DMS79 (cell line): ENCODE measurements at places on chromosomes 3 and 15.

DNA sequence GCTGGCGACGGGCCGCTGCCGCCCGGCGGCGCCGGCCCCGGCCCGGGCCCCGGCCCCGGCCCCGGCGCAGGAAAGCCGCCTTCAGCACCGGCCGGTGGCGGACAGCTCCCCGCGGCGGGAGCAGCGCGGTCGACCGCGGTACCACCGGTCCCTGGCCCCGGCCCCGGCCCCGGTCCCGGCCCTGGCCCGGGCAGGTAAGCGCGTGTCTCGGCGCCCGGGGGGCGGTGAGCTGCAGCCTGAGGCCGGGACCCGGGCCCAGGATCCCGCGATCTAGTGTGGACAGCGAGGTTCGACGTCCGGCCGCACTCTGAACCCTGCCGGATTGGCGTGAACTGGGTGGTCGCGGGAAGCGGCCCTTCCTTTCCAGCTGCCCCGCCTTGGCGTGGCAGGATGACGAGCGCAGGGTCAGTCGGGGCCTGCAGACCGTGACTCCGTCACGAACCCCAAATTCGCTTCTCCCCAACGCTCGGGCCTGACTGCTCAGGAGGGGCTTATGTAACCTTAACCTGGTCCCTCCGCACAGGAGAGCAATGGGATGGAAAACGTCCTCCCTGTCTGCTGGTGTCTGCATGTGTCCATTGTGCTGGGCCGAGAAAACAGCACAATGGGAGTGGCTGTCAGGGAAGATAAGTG, 472 bp downstream of the BSN start:
- no peak for DNase-seq

DNA sequence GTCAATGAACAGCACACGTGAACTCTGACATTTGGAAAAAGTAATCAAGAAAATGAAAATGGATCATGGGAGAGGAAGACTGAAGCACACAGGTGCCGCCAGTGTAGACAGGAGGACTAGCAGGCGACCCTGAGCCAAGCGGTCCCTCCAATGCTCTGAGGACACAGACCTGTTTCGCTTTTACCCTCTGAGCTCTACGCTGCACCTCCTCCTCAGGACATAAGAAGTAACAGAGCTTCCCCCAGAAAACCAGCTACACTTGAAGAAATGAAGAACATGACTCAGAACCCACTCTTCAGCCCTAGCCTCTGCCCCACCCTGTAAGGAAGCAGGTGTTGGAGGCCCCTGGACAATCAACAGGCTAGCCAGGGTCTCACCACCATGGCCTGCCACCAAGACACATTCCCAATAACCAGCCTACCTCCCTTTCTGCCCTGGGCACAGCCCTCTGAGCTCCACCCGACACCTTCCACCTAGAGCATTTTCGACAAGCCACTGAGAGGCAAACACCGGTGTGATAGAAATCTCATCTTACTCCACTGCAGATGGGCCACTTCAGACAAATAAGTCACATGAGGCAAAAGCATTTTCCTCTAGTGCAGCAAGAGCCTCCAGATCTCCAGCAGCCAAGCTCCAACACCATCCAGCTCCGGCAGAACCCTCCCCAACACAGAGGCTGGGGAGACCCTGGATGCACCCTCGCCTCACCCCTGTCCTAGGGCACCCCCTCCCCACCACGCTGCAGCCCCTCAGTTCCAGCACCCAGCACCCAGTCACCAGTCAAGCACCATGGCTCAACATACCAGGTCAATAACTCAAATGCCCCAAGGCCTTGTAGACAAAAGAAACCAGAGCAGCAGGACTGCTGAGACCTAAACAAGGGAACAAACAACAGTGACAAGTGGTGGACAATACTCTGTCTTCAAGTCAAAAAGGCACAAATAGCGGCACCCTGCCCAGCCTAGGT, 11.4 kb downstream of the FAM174B start:
- DNase-seq, result no peak

GRCh38 chr3:13433912-13434311, 13.8 kb upstream of the NUP210 start:
- no peak for DNase-seq

- no peak for DNase-seq
Observed at GRCh38 chr3:42094691-42095391, 3.7 kb downstream of the TRAK1 start.

DNA sequence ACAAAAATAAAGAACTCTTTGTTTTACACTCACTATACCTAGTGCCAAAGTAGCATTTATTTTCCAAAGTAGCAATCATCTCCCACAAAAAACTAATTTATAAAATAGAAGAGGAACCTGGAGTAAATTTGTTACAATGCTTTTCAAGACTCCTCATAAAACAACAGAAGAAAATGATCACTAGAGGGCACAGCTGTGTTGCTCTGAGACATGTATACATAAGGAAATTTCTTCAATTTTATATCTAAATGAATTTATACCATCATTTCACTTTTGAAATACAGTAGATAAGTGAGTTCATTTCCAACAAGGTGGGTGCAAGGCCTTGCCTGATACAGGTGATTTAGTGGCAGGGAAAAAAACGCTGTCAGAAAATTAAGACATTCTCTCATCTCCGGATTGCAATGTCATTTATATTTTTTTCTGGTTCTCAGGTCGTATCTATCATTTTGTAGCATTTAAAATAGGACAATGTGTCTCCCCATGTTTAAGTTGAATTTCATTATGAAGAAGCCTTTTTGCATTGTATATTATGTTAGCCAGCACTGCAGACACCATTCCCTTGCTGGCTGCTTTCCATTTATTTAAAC, 25.3 kb upstream of the ARHGEF26 start:
- DNase-seq, result no peak

DNA sequence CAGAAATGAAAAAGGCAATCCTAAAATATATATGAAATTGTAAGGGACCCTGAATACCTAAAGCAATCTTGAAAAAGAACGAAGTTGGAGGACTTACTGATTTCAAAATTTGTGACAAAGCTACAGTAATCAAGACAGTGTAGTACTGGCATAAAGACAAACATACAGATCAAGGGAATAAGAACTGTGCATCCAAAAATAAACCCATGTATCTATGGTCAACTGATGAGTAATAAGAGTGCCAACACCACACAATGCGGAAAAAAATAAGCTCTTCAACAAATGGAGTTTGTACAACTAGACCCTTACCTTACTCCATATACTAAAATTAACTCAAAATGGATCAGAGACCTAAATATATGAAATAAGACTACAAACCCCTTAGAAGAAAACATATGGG, 29.6 kb downstream of the GSK3B start:
- DNase-seq, result no peak

DNA sequence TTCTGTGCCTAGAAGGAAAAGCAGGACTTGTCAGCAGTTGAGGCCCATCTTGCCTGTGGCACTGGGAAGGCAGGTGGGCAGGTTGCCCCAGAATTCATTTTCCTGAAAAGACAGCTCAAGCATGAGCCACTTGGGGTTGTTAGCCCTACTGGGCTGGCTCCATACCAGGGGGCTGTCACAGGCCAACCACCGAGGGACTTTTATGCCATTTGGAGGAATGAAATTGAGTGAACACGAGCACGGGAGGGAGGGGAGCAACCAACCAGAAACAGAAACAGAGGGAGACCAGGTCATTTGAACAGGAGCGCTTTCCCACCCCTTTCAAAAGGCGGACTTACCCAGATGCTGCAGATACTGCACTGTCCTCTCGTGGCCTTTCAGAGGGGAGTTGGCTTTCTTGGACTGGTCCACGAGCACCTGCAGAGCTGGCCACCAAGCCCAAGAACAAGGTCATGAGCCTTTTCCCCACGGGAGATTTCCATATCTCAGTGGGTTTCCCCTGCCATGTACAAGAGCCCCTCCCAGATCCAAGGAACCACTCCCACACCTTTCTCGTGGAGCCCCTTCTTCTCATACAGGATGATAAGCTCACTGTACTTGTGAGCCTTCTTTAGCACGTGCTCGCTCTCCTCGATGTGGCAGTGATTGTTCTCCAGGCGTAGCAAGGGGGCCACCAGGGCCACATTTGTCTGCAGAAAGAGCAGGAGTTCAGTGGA, 9.9 kb upstream of the PLA2G4F start:
- no peak for DNase-seq

DNA sequence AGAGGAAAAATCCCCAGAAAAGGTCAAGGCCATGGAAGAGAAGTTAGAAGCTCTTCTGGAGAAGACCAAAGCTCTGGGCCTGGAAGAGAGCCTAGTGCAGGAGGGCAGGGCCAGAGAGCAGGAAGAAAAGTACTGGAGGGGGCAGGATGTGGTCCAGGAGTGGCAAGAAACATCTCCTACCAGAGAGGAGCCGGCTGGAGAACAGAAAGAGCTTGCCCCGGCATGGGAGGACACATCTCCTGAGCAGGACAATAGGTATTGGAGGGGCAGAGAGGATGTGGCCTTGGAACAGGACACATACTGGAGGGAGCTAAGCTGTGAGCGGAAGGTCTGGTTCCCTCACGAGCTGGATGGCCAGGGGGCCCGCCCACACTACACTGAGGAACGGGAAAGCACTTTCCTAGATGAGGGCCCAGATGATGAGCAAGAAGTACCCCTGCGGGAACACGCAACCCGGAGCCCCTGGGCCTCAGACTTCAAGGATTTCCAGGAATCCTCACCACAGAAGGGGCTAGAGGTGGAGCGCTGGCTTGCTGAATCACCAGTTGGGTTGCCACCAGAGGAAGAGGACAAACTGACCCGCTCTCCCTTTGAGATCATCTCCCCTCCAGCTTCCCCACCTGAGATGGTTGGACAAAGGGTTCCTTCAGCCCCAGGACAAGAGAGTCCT, 9.0 kb downstream of the MAP1A start:
- DNase-seq, result no peak

DNA sequence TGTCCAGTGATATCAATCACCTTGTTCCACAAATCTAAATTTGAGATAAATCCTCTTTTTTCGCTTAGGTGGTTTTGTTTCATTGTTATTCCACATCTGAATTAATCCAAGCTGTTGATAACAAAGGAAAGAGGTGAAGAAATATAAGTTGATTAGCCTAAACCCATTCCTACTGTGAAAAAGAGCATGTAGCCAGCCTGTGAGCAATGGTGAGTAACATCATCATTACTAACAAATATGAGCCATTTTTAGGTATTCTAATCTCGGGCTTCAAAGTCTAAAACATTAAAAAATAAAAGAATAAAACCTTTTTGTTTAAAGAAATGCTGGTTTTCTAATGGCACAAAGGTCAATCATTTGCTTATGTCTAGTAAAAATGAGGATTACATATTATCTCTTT, 52.1 kb upstream of the P3H2 start:
- no peak for DNase-seq

GRCh38 chr15:94487635-94488034, 256.3 kb downstream of the MCTP2 start:
- no peak for DNase-seq

DNA sequence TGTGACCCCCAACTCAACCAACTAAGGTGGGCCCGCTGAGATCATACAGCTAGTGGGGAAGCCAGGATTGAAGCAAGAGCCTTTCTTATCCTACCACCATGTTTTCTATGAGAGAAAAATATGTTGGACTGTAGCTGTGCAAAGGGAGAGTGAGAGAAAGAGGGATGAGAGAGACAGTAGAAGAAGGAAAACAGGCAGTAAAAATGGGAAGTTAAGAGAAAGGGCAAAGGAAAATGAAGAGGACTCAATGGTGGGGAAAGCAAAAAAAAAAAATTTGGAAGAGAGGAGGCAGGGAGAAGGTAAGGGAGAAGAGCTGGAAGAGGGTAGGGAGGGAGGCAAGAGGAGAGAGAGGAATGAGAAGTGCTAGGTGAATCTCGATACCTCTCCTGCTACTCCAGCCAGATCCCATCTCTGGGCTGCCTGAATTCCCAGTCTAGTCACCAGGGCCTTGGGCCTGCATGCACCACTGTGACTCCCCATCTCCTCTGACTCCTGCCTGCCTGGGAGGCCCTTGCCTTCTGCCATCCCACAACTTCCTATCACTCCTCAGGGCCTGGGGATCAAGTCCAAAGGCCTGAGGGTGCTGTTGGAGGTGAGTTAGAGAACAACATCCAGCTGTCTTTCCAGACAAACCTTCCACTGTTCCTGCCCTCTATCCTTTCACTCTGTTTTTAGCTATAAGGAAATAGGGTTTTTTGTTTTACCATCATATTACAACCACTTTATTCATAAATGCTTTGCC, 15.7 kb downstream of the FAM81A start:
- no peak for DNase-seq

GRCh38 chr15:83685916-83686332, 32.0 kb downstream of the ADAMTSL3 start:
- no peak for DNase-seq

GRCh38 chr3:59212128-59212779, 162.4 kb upstream of the CFAP20DC start:
- peak; percentile 19 for DNase-seq

- no peak for DNase-seq
Observed at GRCh38 chr3:129975705-129976048, 1.2 kb downstream of the TRH start.

DNA sequence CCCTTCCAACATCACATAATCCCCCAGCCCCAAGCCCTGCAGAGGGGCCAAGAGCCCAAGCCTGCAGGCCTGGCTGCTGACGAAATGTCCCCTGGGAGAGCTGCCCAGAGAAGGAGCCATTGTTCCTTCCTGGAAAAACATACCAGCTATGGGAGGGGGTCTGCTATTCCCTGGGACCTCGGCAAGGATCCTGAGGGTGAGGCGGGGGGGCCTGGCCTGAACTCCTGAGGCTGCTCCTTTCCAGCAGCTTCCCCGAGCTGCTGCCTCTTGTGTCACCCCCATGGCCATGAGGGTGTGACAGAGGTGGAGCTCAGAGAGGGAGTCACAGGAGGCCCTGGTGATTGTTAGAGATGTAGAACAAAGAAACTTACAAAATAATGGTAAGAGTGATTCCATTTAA, 12.9 kb downstream of the LOXL1 start:
- DNase-seq, result no peak

DNA sequence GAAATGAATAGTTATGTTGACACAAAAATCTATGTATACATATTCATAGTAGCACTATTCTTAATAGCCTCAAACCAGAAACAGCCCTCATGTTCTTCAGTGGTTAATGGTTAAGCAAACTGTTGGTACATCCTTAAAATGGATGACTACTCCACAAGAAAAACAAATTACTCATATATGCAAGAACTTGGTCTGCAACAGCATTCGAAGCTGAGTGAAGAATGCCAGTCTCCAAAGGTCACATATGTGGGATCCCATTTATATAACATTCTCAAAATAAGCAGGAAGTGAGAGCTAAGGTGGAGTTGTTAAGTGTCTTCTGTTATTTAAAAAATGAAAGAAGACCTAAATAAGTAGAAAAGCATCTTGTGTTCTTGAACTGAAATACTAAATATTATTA, 365.7 kb downstream of the GABRG3 start:
- DNase-seq, result no peak

- no peak for DNase-seq
Observed at GRCh38 chr15:45534821-45535220, 12.3 kb upstream of the SLC30A4 start.

DNA sequence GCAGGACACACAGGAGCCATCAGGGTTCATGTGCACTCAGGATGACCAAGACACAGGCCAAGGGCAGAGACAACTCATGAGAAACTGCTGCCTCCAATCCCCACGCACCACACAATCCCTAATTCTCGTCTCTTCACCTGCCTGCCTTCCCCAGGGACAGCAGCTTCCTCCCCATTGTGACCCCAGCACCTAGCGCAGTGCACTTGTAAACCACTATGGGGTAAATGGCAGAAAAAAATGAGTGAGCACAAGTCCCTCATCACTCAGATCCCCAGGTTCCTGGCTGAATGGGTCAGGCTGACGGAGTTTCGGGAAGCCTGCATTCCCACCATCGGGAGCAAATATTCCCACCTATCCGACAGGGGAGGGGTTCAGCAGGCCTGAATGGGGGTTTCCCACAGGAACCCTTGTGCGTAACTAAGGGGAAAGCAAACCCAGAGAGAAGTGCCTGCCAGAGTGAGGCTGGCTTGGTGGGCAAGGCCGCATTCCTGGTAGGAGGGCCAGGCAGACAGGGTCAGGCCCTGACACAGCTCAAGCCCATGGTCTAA, 18.8 kb downstream of the PLXNB1 start:
- DNase-seq, result no peak

GRCh38 chr15:72128359-72128758, 10.2 kb downstream of the SENP8 start:
- DNase-seq, result no peak
